ENCODE measurements at places on chromosomes 4 and X. TPM values are rescaled to one million over a fixed set of nuclear protein-coding genes. Genes with fewer than 3 reads are reported as not detected.

DNA sequence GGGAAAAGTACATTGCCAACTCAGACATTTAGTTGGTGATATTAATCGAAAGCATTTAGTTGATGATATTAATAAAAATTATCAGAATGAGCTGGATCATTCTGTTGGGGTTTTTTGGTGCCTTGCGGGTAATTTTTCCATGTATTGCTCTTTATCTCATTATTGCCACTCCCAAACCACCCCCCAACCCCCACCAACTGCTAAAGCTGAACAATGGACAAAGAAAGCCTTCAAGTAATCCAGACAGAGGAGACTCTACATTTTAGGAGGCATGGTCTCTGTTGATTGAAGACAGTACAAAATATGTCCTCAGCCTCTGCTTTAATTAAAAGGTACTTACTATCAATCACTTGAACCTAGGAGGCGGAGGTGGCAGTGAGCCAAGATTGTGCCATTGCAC is 22.5 kb downstream of the PDK3 start:
- H3K27ac ChIP-seq: no peak overlapping the region
- no peaks in the 10 kb centered on the region for H3K36me3 ChIP-seq
- no peak overlapping the region for H3K4me3 ChIP-seq
- no peak for DNase-seq

BEND2 gene
- not detected for total RNA-seq

PNMA6A gene
- total RNA-seq: 3.1 TPM

GABRG1 gene
- not detected for total RNA-seq

GAB3 gene
- total RNA-seq: 15.9 TPM

- H3K36me3 ChIP-seq: no peaks in the 10 kb centered on the region
- H3K4me1 ChIP-seq: peaks cover 3% of the 10 kb centered on the region
- DNase-seq: no peak
- no peak overlapping the region for H3K4me3 ChIP-seq
- H3K27me3 ChIP-seq: no peaks in the 10 kb centered on the region
These were observed 102.6 kb downstream of the IQCM start for GRCh38 chr4:149713031-149713430.

All from heart left ventricle (tissue), 16 donors.